ENCODE measurements at places on chromosomes 3 and 15. TPM values are rescaled to one million over a fixed set of nuclear protein-coding genes. Genes with fewer than 3 reads are reported as not detected.

HYAL1 gene
- total RNA-seq, result 9.8 TPM

DNA sequence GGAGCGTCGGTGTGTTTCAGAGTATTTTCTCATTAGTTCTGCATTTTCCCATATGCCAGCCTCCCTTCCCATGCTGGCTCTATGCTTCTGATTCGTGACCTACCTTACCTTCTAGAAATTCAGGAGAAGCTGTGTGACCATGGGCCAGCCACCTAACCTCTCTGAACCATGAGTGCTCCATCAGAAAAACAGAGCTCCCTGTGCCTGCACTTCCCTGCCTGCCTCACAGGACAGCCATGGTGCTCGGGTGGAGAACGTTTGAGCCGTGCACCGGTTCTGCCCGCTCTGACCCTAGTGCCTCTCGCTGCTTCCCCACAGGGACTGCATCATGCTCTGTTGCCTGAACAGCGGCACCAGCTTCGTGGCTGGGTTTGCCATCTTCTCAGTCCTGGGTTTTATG, 74.5 kb upstream of the SLC6A1 start:
- DNase-seq, result no peak

GRCh38 chr15:22949074-22949547, 31.1 kb downstream of the CYFIP1 start:
- no peak for DNase-seq

DNA sequence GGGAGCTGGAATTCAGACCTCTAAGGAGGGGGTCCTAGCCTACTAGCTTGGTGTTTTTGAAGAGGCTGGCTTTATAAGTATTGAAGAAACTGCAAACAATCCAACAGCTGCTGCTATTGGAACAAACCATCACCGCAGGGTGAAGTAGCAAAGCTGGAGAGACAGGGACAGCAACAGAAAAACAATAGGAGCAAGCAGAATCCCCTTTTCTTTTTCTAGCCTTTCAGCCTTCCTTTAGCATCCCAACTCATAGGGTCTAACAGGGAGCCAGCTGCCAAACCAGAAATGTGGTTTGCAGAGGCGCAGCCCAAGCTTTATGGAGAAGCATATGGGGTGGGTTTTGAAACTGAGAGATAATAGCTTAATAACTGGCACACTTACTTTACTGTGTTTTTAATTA, 106.2 kb upstream of the CHMP2B start:
- no peak for DNase-seq

- DNase-seq, result no peak
These were observed 104.5 kb downstream of the RPLP1 start for GRCh38 chr15:69557020-69557706.

DNA sequence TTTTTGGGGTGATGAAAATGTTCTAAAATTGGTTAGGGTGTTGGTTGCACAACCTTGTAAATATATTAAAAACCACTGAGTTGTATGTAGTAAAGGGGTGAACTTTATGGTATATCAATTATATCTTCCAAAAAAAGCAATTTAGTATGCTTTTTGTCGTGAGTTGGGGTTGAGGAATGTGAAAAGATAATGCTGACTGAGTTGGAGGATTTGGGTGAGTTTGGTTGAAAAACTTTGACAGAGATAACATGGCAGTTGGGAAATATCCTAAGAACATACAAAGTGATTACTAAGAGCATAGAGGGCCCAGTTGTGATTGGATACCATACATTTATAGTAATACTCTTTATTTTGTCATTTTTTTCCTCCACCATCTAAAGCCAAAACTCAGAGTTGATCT, 33.6 kb downstream of the HMG20A start:
- DNase-seq, result no peak

DNA sequence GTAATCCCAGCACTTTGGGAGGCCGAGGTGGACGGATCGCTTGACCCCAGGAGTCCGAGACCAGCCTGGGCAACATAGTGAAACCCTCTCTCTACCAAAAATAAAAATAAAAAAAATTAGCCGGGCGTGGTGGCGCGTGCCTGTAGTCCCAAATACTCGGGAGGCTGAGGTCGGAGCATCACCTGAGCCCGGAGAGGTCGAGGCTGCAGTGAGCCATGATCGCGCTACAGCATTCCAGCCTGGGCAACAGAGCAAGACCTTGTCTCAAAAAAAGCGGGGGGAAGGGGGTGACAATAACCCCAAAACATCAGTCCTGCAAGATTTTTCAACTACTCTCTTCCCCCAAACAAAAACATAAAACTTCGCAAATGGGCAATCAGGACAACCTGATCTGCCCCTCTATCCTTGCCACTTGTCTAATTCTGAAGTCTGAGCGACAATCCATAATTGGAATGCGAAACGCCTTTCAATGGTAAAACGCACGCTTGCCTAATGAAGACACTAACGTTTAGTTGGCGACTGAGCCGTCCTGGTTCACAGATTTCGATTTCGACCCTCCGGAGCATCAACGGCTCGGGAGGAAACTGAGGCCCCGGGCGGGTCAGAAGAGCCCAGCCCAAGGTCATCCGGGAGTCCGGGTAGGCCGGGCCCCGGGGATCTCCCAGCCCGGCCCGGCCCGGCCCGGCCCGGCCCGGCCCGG, 868 bp downstream of the BTBD1 start:
- no peak for DNase-seq

- DNase-seq, result no peak
These were observed 22.8 kb upstream of the ARHGEF26 start for GRCh38 chr3:154098376-154098775.

- no peak for DNase-seq
These were observed 174.1 kb downstream of the UACA start for GRCh38 chr15:70589221-70589620.

GRCh38 chr3:169760479-169760878, 4.4 kb downstream of the TERC start:
- DNase-seq, result no peak

DNA sequence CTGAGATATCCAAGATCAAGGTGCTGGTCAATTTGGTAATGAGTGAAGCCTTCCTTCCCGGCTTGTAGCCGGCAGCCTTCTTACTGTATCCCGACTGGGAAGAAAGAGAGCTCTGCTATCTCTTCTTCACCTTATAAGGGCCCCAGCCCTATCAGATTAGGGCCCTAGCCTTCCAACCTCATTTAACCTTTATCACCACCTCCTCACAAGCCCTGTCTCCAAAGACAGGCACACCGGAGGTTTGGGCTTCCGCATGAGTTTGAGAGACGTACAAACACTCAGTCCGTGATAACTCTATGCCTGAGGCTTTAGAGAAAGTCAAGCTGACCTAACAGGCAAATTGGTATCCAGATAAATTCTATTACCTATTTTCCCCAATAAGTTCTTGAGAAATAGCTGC, 243.9 kb downstream of the OPA1 start:
- no peak for DNase-seq

Data from ureter (tissue), 1 donor.